ENCODE measurements at places on chromosomes 6 and 20.
A peak's percentile ranks its signal among the peaks of the same experiment; 100 is the strongest.

DNA sequence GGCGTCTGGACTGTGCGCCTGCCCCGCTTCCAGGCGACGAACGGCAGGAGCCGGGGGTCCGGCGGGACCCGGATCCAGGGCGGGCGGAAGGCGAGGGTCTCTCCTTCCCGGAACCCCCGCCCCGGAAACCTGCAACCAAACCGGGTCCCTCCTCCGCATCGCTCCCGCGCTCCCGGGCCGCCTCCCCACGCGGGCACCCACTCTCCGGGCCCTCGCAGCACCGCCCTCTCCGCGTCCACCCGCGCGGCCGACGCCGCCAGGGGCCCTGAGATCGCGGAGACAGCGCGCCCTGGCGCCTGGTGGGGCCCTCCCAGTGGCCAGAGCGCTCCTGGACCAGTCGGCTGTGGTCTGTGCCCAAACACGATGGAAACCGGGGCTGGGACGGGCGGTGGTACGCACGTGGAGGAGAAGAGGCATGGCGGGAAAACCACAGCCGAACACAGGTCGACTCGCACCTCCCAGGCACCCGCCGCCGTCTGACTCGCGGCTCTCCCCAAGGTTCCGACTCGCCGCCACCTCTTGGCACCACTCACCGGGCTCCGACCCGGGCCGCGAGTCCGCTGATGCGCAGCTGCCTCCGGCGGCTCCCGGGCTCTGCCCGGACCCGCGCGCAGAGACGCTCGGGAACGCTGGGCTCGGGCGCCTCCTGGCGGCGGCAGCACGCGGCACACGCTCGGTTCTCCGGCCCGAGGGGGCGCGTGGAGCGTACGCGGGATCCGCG lies 7.9 kb downstream of the NKX2-2 start:
- DNase-seq: peak; percentile 70

DNA sequence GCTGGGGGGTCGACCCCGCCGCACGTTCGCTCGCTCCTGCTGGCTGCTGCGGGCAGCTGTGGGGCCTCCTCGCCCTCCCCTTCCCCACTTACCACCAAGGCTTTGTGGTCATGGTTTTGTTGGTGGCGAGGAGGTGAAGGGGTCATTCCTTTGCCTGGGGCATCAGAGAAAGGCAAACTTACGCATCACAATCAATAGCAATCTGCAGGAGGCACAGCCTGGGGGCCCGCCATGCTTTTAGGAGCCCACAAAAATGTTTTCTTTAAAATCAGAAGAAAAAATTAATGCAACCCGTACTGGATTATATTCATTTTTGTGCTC lies 137.0 kb downstream of the IMPG1 start:
- no peak for DNase-seq

GRCh38 chr20:12502443-12502842 lies 506.3 kb upstream of the SPTLC3 start:
- no peak for DNase-seq

DNA sequence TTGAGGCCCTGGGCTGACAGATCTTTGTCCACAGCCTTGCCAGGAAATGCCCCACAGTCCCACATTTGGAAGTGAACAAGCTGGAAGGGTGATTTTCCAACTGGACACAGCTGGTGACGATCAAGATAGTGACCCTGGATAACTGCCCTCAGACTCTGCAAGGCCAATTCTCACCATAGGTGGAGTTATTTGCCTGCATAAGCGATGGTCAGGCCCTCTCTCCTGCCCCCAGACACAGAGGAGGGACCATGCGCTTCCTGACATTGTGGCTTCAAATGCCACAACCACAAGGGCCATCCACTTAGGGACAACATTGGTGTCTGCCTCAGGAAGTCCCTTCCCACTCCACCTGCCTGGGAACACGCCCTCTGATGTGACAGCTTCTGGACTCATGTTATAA lies 96.0 kb downstream of the JPH2 start:
- no peak for DNase-seq

DNA sequence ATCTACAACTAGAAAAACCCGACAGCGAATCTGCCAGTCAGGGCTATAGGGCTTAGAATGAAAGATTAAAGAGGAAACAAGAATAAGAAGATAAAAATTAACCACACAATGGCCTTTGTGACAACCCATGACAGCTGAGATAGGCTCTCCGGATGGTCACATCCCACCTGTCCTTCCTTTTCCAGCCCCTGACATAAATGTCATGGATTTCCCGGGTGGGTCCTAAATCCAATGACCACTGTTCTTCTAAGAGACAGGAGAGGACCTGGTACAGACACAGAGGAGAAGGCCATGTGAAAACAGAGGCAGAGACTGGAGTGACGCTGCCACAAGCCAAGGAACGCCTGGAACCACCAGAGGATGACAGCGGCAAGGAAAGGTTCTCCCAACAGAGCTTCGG lies 41.8 kb downstream of the ATXN1 start:
- DNase-seq: no peak

DNA sequence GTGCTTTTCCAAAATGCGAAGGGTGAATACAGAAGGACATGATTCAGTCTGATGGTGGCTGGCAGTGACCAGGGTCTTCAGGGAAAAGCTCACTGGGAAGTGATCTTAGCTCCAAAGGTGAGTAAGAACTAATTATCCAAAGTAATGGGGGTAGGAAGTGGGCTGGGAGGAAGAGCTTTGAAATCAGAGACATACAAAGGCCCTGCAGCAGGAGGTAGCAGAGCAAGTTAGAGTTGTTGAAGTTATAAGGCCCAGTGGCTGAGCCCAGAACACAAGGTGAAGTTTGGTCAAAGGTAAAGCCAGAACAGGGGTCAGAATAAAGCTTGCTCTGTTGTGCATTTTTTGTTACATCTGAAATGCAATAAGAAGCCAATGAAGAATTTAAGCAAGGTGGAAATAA lies 81.2 kb downstream of the PLCB1 start:
- DNase-seq: no peak

GRCh38 chr20:62723351-62723750 lies 14.7 kb downstream of the NTSR1 start:
- DNase-seq: no peak

- no peak for DNase-seq
Measured at GRCh38 chr6:170189236-170189635, 101.6 kb downstream of the DLL1 start.

GRCh38 chr6:105005451-105005850 lies 48.5 kb downstream of the LIN28B start:
- no peak for DNase-seq

DNA sequence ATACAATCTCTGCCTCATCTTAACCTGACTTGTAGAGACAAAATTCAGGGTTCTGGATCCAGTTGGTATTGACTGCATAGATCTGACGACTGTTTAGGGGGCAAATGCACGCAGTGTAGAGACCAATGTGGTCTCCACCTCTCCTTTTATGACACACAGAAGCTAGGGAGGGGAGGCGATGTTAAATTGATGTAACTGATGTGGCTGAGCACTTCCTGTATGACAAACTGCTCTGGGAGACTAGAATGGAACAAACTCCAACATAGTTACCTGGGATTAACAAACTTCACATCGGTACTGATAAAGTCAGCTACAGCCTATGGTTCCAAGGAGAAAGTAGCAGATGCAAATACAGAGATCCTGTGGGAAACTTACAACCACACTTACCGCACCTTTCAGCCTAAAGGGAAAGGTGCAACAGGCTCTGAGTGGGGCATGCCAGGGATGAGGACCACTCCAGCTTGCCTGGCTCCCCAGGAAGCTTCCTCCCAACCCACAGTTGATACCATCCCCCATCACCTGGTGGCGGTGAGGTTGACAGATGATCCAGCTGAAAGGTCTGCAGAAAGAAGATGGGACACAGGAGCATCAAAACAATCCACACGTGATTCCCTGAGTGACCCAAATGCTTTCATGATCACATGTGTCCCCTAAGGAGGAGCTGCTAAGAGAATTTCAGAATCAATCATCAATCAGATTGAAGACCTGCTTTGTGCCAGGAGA lies 60.6 kb upstream of the MRPS10 start:
- DNase-seq: no peak

DNA sequence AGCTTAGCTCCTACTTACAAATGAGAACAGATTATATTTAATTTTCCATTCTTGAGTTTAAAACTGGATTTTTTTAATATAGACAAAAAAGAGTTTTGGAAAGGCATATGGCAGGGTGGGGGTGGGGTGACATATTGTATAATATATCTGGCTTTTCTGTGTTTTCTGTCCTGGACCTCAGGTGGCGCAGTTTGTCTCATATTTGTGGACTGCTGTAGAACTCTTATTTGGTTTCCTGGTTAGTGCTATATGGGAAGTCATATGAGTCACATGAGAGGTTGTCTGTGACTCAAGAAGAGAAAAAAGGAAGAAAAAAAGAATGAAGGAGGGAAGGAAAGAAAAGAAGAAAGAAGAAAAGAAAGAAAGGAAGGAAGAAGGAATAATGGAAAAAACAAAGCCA lies 131.8 kb downstream of the CLVS2 start:
- DNase-seq: no peak

DNA sequence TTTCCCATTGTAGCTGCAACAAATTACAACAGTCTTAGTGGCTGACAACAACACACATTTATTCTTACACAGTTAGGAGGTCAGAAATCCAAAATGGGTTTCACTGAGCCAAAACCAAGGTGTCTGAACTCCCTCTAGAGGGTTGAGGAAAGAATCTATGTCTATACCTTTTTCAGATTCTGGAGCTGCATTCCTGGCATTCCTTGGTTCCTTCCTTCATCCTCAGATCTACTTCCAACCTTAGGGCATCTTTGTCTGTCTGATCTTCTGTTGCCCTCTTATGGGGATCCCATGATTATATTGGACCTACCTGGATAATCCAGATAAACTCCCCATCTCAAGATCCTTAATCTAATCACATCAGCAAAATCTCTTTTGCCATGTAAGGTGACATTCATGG lies 540.9 kb upstream of the MAP3K7 start:
- no peak for DNase-seq

- no peak for DNase-seq
Measured at GRCh38 chr6:103036846-103037245, 1643.3 kb downstream of the GRIK2 start.

GRCh38 chr6:165183071-165183470 lies 126.3 kb downstream of the C6orf118 start:
- DNase-seq: no peak

GRCh38 chr6:154167126-154167525 lies 128.1 kb downstream of the OPRM1 start:
- DNase-seq: no peak

GRCh38 chr6:26555505-26556262 lies 17.5 kb downstream of the HMGN4 start:
- DNase-seq: peak; percentile 34

DNA sequence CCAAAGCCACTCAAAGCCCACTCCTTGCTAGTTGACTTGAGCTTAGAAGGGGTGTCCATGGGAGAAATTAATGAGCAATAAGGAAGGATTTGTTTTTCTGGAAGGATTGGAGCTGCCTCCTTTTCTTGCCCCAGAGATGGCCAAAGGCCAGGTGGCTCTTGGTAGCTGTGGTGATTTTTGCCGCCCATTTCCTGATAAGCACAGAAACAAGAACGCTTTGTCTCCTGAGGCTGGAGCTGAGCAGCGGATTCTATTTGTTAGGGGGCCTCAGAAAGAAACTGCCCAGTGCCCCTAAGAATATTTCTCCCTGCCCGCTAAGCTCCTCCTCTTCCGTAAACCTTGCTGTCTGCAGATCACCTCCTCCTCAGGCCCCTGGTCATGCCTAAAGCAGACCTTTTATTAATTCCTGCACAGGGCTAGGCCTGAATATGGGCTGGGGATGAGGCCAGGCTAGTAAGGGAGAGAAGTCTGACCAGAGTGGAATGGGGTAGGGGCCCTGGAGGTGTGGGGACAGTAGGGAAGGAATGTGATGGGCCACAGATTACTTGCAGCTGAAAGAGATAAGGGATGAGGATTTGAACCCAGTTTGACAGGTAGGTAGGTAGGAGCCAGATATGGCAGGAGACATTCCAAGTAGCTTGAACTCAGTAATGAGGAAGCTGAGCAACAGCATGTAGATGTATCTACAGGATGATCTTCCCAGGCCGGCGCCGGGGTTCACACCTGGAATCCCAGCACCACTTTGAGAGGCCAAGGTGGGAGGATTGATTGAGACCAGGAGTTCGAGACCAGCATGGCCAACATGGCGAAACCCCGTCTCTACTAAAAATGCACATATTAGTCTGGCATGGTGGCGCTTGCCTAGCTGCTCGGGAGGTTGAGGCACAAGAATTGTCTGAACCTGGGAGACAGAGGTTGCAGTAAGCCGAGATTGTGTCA lies 71.2 kb upstream of the NAA20 start:
- no peak for DNase-seq

- DNase-seq: peak; percentile 71
Measured at GRCh38 chr20:39264506-39265172, 302.5 kb downstream of the DHX35 start.

DNA sequence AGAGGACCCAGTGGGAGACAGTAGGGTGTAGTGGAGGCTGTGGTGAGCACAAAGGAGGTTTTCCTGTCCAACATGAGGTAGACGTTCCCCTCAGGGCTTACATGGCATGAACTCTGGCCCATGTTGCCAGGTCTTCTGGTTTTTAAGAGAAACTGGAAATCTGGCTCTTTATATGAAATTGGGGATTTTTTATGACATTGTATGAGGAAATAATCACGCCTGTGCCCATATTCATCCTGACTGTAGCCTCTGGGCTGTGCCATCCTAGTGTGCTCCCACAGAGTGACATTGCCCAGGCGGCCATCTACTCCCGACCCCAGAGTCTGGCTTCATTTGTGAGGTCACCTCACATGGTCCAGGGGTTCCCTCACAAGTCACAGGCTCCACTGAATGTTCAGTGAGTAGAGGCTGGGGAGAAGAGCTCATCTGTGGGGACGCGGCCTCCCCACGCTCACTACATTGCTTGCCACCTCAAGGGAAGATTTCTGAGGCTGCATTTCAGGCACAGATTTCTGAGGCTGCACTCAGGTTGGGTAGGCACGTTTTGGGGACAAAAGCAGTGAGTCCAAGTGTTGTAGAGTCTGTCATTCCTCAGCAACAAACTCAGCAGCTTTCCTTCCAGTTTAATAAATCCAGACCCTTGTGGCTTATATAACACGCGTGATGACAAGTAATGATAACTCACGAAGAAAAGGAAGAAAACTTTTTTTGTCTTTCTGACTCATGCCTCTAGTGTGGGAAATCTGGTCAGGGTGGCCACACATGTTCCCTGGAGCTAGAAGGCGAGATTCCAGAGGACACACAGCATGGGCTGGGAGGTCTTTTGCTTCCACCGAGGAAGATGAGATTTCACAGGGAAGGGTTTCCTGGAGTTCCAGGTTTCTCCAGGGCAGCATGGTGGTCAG lies 41.7 kb downstream of the SLC24A3 start:
- DNase-seq: no peak

GRCh38 chr6:164398647-164399046 lies 910.8 kb downstream of the C6orf118 start:
- no peak for DNase-seq

- DNase-seq: no peak
Measured at GRCh38 chr6:139763468-139764210, 389.2 kb upstream of the CITED2 start.
